Effector memory CD8-positive, alpha-beta T cell (primary cell): ENCODE measurements at places on chromosomes 12 and 14.

DNA sequence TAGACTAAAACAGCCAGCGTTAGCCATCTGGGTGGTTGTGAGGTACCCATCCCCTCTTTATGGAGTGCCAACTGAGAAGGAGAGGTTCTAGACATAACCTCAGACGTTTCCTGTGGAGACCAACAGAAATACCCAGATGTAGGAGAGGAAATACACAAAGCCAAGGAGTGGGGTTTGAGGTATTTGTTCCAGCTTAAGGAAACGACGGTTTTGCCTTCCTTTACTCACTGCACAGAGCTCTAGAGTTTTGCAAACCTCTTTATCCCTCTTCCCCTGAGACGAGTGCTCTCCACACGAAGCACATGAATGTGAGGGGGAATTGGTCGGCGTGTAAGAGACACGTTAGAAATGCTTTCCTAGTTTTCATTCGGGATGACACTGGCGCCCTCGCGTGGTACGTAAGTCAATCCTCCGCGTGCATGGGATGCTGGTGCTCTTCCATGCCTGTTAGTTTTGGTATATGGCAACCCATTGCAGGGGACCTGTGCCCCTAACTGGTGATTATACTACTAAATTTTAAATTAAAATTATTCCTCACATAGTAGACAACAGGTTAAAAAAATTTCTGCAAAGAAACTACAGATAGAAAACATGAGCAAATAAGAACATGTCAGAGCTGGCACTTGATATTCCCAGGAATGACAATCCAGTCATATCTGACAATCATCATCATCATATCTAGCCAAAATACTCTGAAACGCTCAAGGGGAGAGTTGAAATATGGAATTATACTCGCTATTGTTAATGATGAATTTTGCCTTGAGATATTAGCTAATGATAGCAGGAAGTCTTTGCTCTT, 121.7 kb downstream of the PPM1H start:
- peaks cover 14% of the 10 kb centered on the region for H3K4me1 ChIP-seq
- no peak overlapping the region for H3K27ac ChIP-seq
- H3K27me3 ChIP-seq, result peaks cover 22% of the 10 kb centered on the region
- H3K36me3 ChIP-seq, result no peaks in the 10 kb centered on the region
- peak; percentile 2 for DNase-seq
- no peak overlapping the region for H3K4me3 ChIP-seq

GRCh38 chr14:25537846-25538455, 488.0 kb upstream of the STXBP6 start:
- no peaks in the 10 kb centered on the region for H3K4me1 ChIP-seq
- no peak overlapping the region for H3K4me3 ChIP-seq
- H3K27me3 ChIP-seq, result no peaks in the 10 kb centered on the region

- no peak overlapping the region for H3K27ac ChIP-seq
- peaks cover 10% of the 10 kb centered on the region for H3K27me3 ChIP-seq
- no peak for DNase-seq
- no peaks in the 10 kb centered on the region for H3K36me3 ChIP-seq
Observed at GRCh38 chr12:29732593-29732992, 51.1 kb downstream of the TMTC1 start.

DNA sequence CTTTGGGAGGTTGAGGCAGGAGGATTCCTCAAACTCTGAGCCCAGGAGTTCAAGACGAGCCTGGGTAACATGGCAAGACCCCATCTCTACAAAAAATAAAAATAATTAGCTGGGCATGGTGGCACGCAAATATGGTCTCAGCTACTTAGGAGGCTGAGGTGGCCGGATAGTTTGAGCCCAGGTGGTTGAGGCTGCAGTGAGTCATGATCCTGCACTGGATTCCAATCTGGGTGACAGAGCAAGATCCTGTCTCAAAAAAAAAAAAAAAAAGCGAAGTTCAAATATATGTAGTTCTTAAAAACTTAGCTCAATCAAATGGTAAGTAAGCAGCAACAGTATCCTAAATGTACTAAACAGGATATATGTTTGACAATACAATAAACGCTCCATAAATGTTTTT, 85.5 kb upstream of the SSTR1 start:
- H3K36me3 ChIP-seq, result no peaks in the 10 kb centered on the region
- H3K4me3 ChIP-seq, result no peak overlapping the region
- no peak overlapping the region for H3K27ac ChIP-seq
- H3K27me3 ChIP-seq, result no peaks in the 10 kb centered on the region
- H3K4me1 ChIP-seq, result no peaks in the 10 kb centered on the region

- no peaks in the 10 kb centered on the region for H3K27me3 ChIP-seq
- no peak overlapping the region for H3K27ac ChIP-seq
- H3K4me1 ChIP-seq, result no peaks in the 10 kb centered on the region
- no peak overlapping the region for H3K4me3 ChIP-seq
- DNase-seq, result no peak
Observed at GRCh38 chr12:67747869-67748742, 99.6 kb downstream of the DYRK2 start.

DNA sequence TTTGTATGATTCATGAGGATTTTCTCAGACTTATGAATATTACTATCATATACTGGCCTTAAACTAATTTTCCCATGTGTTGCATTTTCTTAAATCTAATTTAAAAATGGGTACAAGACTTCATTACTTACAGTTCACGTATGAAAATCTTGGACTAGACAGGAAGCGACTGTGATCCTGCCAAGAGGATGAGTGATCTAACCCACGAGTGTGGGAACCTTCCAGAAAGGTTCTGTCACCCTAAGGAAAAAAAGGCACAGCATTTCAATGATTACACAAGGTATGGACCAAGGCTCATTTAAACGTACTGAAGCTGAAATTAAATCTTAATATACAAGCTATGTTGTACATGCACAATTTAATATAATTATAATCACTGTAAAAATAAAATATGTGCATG, 293.5 kb upstream of the DIO2 start:
- H3K36me3 ChIP-seq, result no peaks in the 10 kb centered on the region
- H3K27ac ChIP-seq, result no peak overlapping the region
- no peak overlapping the region for H3K4me3 ChIP-seq
- no peaks in the 10 kb centered on the region for H3K27me3 ChIP-seq
- DNase-seq, result no peak

DNA sequence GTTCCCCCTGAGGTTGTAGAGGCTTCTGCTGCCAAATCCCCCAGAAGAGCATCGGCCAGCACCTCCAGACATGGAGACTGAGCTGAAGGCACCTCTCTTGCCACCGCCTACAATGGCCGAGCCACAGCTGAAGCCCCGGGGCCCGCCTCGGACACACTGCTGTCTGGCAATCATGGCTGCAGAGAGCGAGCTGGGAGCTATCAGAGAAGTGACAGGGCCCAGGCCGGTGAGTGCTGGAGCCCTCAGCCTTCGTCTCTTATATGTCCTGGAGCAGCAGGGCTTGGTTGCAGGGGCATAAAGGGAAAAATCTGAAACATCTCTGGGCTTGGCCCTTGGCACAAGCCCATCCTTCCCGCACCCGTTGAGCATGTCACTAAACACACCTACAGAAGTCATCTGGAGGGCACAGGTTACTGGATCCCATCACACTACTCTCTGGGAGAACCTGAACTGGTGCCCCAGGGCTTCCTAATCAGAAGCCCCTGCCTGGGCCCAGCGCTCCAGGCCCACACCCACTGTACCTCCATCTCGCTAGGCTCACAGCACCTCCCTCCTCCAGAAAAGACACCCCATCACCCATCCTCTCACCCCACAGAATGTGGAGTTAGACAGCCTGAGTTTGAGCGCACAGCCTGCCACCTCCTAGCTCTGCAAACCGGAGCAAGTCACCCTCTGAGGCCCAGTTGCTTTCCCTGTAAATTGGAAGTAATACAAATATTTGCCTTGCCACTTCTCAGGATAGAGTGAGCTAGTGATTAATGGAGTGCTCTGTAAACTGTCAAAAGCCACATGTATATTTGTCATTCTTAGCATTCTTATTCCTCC, at the start of gene KRT4:
TSS of gene KRT4 (minus strand) at position 232 of the 825 bp plus-strand sequence. CDS start at position 174, 58 bp downstream.
- H3K27me3 ChIP-seq, result peaks cover 21% of the 10 kb centered on the region
- no peaks in the 10 kb centered on the region for H3K36me3 ChIP-seq
- peaks cover 12% of the 10 kb centered on the region for H3K4me1 ChIP-seq
- DNase-seq, result no peak

- H3K27me3 ChIP-seq, result no peaks in the 10 kb centered on the region
- DNase-seq, result no peak
- H3K27ac ChIP-seq, result no peak overlapping the region
Observed at GRCh38 chr12:40980427-40980961, 207.6 kb upstream of the PDZRN4 start.

GRCh38 chr14:34199585-34199984, 248.7 kb upstream of the EGLN3 start:
- H3K27me3 ChIP-seq, result peaks cover 23% of the 10 kb centered on the region
- DNase-seq, result no peak
- no peak overlapping the region for H3K4me3 ChIP-seq
- H3K36me3 ChIP-seq, result no peaks in the 10 kb centered on the region

DNA sequence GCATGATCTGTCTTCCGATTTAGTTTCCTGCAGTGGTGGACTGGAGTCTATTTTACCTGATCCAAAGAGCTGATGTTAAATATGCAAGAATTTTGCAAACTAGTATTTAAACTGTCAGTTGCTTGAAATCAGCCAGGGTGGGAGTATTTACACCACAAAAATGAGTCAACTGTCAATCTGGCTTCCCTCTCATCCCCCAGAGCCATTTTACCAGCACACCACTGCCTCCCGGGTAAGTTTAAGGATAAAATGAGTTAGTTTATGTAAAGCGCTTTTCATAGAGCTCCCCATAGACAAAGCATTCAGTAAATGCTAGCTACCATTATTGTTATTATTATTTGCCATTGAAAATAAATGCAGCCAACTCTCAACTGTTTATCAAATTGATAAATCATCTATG, 106.3 kb upstream of the FRMD6 start:
- H3K4me1 ChIP-seq, result no peaks in the 10 kb centered on the region
- no peaks in the 10 kb centered on the region for H3K36me3 ChIP-seq
- no peak overlapping the region for H3K4me3 ChIP-seq
- no peak overlapping the region for H3K27ac ChIP-seq

- no peak overlapping the region for H3K4me3 ChIP-seq
- no peaks in the 10 kb centered on the region for H3K4me1 ChIP-seq
- no peaks in the 10 kb centered on the region for H3K36me3 ChIP-seq
- no peak for DNase-seq
- H3K27ac ChIP-seq, result no peak overlapping the region
- H3K27me3 ChIP-seq, result peaks cover 7% of the 10 kb centered on the region
Observed at GRCh38 chr12:67457778-67458665, 188.9 kb downstream of the CAND1 start.

DNA sequence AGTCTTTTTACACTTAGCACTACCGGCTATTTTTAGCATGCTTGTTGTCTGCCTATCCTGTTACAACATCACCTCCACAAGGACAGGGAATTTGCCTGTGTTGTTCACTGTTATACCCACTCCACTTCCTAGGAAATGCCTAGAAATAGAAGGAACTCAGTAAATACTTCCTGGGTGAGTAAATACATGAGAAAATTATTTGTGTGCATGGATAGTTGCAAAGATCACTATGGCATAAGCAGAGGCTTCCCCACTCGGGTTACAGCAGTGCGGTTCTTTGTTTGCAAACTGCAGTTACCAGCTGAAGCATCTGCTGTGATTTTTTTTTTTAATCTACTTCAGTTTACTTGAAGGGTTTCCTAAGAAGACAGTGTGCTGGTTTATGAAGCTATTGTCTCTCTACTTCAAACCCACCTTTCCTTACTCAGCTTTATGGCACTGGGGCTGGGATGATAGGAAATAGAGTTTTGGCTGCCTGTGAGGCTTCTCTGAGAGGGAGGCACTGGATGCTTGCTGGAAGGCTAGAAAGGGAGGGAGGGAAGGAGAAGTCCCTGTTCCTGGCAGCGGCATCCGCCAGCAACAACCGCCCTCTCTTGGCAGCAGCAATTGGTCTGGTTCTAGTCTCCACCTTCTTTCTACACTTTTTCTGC, 29.0 kb downstream of the PDE6H start:
- no peaks in the 10 kb centered on the region for H3K36me3 ChIP-seq
- H3K4me1 ChIP-seq, result no peaks in the 10 kb centered on the region
- H3K4me3 ChIP-seq, result no peak overlapping the region
- peaks cover 74% of the 10 kb centered on the region for H3K27me3 ChIP-seq
- DNase-seq, result no peak
- H3K27ac ChIP-seq, result no peak overlapping the region

- H3K36me3 ChIP-seq, result no peaks in the 10 kb centered on the region
- DNase-seq, result no peak
- no peak overlapping the region for H3K4me3 ChIP-seq
- no peak overlapping the region for H3K27ac ChIP-seq
- H3K27me3 ChIP-seq, result no peaks in the 10 kb centered on the region
Observed at GRCh38 chr14:68836082-68836481, 43.2 kb upstream of the ZFP36L1 start.

DNA sequence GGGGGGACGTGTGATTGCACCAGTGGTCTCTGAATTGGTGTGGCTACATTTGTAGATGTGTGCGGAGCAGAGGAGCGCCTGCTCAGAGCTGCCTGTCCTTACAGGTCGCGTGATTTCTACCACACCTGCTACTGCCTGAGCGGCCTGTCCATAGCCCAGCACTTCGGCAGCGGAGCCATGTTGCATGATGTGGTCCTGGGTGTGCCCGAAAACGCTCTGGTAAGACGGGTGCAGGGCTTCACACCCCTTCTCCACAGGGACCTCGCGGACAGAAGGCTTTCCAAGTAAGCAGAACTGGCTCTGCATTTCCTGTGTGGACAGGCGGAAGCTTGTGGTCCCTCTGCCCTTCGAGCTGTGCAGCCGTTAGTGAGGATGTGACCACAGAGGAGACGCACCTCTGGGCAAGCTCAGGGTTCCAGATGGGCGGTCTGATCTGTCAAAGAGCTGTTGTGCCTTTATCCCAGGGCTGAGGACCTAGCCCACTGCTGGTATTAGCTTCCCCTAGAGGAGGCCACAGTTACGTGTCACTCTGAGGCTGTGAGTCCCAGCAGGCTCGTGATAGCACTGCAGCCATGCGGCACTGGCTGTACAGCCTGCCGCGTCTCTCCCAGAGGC, 47.7 kb downstream of the MAX start:
- peaks cover 28% of the 10 kb centered on the region for H3K36me3 ChIP-seq
- H3K4me3 ChIP-seq, result no peak overlapping the region
- no peak overlapping the region for H3K27ac ChIP-seq
- H3K4me1 ChIP-seq, result peaks cover 18% of the 10 kb centered on the region

DNA sequence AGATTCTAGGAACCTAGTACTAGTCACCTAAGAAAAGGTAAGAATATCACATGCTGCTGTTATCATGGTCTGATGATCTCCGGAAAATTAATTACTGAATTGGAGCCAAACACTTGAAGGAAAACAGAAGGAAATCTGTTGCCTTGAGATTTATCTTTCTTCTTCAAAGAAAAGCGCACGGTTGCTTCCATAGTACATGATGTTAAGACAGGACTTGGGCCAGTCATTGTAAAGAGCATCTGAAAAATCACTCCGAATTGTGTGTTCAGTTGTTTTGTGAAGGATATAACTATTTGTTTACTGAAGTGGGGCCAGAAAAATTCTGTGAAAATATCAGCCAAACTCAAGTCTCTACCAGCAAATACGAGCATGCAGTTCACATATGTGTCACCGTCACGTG, 134.9 kb upstream of the FOXN3 start:
- no peak for DNase-seq
- no peaks in the 10 kb centered on the region for H3K27me3 ChIP-seq
- peaks cover 33% of the 10 kb centered on the region for H3K36me3 ChIP-seq
- H3K4me3 ChIP-seq, result no peak overlapping the region

- no peaks in the 10 kb centered on the region for H3K36me3 ChIP-seq
- no peak for DNase-seq
- no peak overlapping the region for H3K4me3 ChIP-seq
- peaks cover 15% of the 10 kb centered on the region for H3K27me3 ChIP-seq
Observed at GRCh38 chr12:62677355-62677754, 210.7 kb downstream of the MON2 start.
